Cardiac atrium fibroblast (primary cell): ENCODE measurements at places on chromosomes 11 and 22. TPM values are rescaled to one million over a fixed set of nuclear protein-coding genes. Genes with fewer than 3 reads are reported as not detected.

TMPRSS4 gene
- total RNA-seq = not detected in 2 replicates

HEPHL1 gene
- under 0.01 TPM in 1 of 2 replicates, not detected in the other for total RNA-seq

SLC22A12 gene
- total RNA-seq = not detected in 2 replicates

LRRN4CL gene
- 0.72 and 1.5 TPM in 2 replicates for total RNA-seq

C22orf42 gene
- total RNA-seq = not detected in 2 replicates

WT1 gene
- total RNA-seq = 2.4 and 10.1 TPM in 2 replicates

MMP12 gene
- total RNA-seq = not detected in 2 replicates

PHF21B gene
- total RNA-seq = not detected in 2 replicates

NFAM1 gene
- not detected in 2 replicates for total RNA-seq

BATF2 gene
- 0.16 TPM in 1 of 2 replicates, not detected in the other for total RNA-seq

CD3E gene
- not detected in 2 replicates for total RNA-seq

C11orf86 gene
- total RNA-seq = not detected in 2 replicates

PTPMT1 gene
- total RNA-seq = 70.0 and 90.8 TPM in 2 replicates

KIF18A gene
- 2.4 and 3.4 TPM in 2 replicates for total RNA-seq

PATE4 gene
- total RNA-seq = not detected in 2 replicates

MUC6 gene
- total RNA-seq = not detected in 2 replicates

TTC28 gene
- 13.0 and 22.7 TPM in 2 replicates for total RNA-seq

C11orf98 gene
- total RNA-seq = 57.8 and 68.1 TPM in 2 replicates

NEFH gene
- total RNA-seq = 0.81 and 2.3 TPM in 2 replicates

MRGPRX4 gene
- not detected in 2 replicates for total RNA-seq

KCTD14 gene
- 2.3 and 2.5 TPM in 2 replicates for total RNA-seq

TRIM48 gene
- not detected in 2 replicates for total RNA-seq

IGLL1 gene
- not detected in 2 replicates for total RNA-seq

MYH9 gene
- 403 and 433 TPM in 2 replicates for total RNA-seq

CHADL gene
- 0.16 and 0.18 TPM in 2 replicates for total RNA-seq

GTPBP1 gene
- total RNA-seq = 27.5 and 45.0 TPM in 2 replicates

TMEM41B gene
- 31.6 and 32.6 TPM in 2 replicates for total RNA-seq

DEFB131B gene
- total RNA-seq = not detected in 2 replicates

P2RY2 gene
- total RNA-seq = not detected in 2 replicates

RFPL3 gene
- total RNA-seq = not detected in 2 replicates

GPR83 gene
- not detected in 2 replicates for total RNA-seq

HMGXB4 gene
- 8.7 and 14.4 TPM in 2 replicates for total RNA-seq

BAIAP2L2 gene
- total RNA-seq = 2.4 and 9.7 TPM in 2 replicates

PRODH gene
- total RNA-seq = not detected in 2 replicates

CD3G gene
- not detected in 2 replicates for total RNA-seq

IFITM10 gene
- 0.18 and 0.65 TPM in 2 replicates for total RNA-seq

CBLIF gene
- not detected in 2 replicates for total RNA-seq

ZP1 gene
- total RNA-seq = 0.18 and 0.81 TPM in 2 replicates

SCUBE2 gene
- 9.6 and 13.0 TPM in 2 replicates for total RNA-seq

CHST1 gene
- total RNA-seq = 12.3 and 24.9 TPM in 2 replicates

MDK gene
- 14.7 and 45.5 TPM in 2 replicates for total RNA-seq

DRD4 gene
- not detected in 2 replicates for total RNA-seq

SLC5A12 gene
- not detected in 2 replicates for total RNA-seq

OR52E8 gene
- not detected in 2 replicates for total RNA-seq

APOA5 gene
- not detected in 2 replicates for total RNA-seq

CYTH4 gene
- not detected in 2 replicates for total RNA-seq

FIBIN gene
- total RNA-seq = 7.8 and 14.3 TPM in 2 replicates
